ENCODE measurements at places on chromosomes 4 and X.

DNA sequence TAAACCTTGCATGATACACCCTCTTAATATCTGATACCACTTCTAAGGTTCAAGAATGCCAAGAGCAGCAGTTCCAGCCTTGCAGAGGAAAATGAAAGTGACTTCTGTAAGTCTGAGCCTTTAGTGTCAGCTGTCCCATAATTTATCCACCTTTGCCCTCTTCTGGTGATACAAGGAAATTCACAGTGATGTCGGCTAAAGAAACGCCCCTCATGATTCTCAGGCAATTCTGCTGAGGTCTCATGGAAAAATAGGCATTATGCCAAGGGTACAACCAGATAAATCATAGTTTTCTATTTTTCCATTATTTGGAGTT lies 172.2 kb upstream of the CXCL13 start:
- peak; percentile 47 for DNase-seq

DNA sequence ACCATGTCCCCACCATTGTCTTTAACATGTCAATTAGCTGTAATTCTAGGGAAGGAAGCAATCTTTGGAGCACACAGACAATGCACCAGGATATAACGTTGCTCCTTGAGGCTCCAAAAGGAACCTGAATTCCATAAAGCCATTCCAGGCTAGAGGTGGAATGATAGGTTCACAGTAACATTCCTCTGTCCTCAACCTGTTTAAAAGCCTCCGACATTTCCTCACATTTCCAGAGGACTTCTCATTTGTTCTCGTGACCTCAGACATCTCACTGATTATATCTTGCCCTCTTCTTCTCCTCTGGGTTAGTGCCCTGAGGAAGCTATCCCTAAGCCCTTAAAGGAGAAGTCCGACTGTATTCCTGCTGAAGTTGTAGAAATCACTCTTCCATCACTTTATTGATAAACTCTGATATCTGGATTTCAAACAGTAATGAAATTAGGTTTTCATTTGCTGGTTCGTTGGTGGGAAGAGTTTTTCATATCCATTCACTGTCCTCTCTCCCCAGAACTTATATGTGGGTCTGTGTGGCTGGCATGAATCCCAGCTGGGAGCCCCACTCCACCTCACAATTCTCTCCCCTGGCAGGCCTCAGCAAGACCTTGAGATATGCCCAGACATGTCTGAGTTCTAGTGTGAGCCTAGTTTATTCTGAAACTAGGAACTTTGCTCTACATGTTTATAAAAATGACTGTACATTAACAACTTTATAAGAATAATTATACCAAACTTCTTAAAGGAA lies 44.2 kb upstream of the PRSS12 start:
- DNase-seq: no peak

DNA sequence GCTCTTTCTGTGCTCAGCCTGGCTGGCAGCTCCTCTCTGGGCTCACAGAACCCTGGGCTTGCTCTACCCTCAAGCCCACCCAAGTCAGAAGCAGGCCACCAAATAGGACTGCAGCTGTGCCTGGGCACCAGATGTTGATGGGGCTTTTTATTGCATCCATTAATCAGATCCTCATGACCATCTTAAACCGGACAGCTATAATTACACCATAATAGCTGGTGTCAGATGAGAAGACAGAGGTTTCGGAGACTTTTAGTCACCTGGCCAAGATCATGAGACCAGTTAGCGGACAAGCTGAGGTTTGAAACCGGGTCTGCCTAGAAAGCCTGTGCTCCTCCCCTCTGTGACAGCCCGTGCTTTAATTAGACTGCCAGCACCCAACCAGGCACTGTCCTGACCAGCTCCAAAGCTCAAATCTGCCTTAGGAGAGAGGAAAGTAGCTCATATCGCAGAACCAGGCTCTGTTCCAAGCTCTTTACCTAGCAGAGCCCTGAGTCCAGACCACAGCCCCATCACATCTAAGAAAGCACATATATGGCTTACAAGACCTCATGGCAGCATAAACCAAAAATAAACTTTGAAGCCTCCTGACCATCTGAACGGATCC lies 88.9 kb downstream of the JAKMIP1 start:
- no peak for DNase-seq

- DNase-seq: no peak
Measured at GRCh38 chr4:52968691-52969090, 106.6 kb downstream of the RASL11B start.
